ENCODE measurements at places on chromosomes 5 and 9. TPM values are rescaled to one million over a fixed set of nuclear protein-coding genes. Genes with fewer than 3 reads are reported as not detected.
A peak's percentile ranks its signal among the peaks of the same experiment; 100 is the strongest.

FBP1 gene
- total RNA-seq = not detected

FTMT gene
- total RNA-seq = not detected

TMEM174 gene
- total RNA-seq = not detected

CTXN3 gene
- total RNA-seq = not detected

- DNase-seq = no peak
- peaks cover 10% of the 10 kb centered on the region for H3K27me3 ChIP-seq
- H3K4me3 ChIP-seq = no peak overlapping the region
- H3K36me3 ChIP-seq = no peaks in the 10 kb centered on the region
- no peak overlapping the region for H3K27ac ChIP-seq
- H3K4me1 ChIP-seq = no peaks in the 10 kb centered on the region
Observed at GRCh38 chr5:36755342-36755741, 121.2 kb upstream of the NIPBL start.

DNA sequence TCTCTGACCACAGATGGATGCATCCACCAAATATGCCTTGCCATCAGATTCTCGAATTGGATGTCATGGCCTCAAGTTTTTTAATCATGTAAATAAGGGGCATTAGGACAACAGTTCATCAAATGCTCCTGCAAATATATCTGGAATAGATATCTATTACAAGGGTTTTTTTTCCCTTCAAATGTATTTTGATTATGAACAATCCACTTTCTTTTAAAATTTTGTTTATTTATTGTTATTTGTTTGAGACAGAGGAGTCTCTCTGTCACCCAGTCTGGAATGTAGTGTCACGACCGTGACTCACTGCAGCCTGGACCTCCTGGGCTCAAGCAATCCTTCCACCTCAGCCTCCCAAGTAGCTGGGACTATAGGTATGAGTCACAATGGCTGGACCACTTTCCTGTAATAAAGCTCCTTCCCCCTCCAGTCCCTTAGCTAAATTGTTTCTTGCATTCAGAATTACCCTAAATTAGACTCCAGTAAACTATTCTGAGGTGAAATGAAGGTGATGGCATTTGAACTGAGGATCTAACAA is 1412.1 kb downstream of the EFNA5 start:
- no peaks in the 10 kb centered on the region for H3K36me3 ChIP-seq
- no peak overlapping the region for H3K27ac ChIP-seq
- H3K27me3 ChIP-seq = no peaks in the 10 kb centered on the region
- DNase-seq = peak; percentile 59
- H3K4me1 ChIP-seq = no peaks in the 10 kb centered on the region

- H3K27me3 ChIP-seq = peaks cover 2% of the 10 kb centered on the region
- peak; percentile 57 for DNase-seq
- H3K27ac ChIP-seq = no peak overlapping the region
- H3K4me1 ChIP-seq = no peaks in the 10 kb centered on the region
- H3K4me3 ChIP-seq = no peak overlapping the region
- H3K36me3 ChIP-seq = no peaks in the 10 kb centered on the region
Observed at GRCh38 chr5:136212252-136212721, 19.3 kb upstream of the SMIM32 start.

DNA sequence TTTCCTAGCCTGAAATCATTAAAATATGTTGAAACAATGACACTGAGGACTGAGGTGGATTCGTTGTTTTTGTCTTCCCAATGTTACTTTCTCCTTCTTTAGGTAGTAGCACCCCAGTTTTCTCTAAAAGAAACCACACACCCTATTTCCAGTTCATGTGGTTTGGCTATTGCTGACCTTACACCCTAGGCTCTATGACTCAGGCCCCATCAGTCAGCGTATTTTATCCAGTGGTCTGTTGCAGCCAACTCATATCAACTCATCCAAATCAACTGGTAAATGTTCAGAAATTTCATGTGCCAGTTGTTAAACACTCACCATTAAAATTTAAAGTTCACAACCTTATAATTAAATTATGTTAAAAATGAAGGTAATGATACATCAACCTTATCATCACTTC is 44.6 kb upstream of the NFIB start:
- no peak for DNase-seq
- H3K4me3 ChIP-seq = no peak overlapping the region
- no peaks in the 10 kb centered on the region for H3K36me3 ChIP-seq

DNA sequence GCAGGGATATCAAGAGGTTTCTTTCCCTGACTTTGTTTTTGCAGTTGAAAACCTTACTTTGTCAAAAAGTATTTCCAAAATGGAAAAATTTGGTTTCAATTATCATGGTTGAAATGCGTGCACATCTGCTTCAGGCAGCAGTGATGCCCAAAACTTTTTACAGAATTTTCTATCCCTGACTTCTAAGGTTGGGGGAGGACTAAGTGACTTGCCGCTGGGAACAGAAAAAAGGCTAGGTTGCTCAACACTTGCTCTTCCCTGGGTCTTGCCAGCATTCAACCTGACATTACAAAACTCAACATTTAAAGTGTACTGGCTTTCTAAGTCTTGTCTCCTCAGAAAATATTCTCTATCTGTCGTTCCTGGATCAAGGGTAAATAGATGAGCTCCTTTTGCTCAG is 4.7 kb downstream of the KLHL3 start:
- H3K36me3 ChIP-seq = no peaks in the 10 kb centered on the region
- no peak overlapping the region for H3K27ac ChIP-seq
- H3K4me1 ChIP-seq = no peaks in the 10 kb centered on the region
- DNase-seq = no peak

- H3K4me3 ChIP-seq = no peak overlapping the region
- H3K27ac ChIP-seq = no peak overlapping the region
- H3K36me3 ChIP-seq = no peaks in the 10 kb centered on the region
- DNase-seq = no peak
- no peaks in the 10 kb centered on the region for H3K27me3 ChIP-seq
- no peaks in the 10 kb centered on the region for H3K4me1 ChIP-seq
Observed at GRCh38 chr5:177373806-177374205, 10.4 kb upstream of the SLC34A1 start.

- H3K4me1 ChIP-seq = peaks cover 2% of the 10 kb centered on the region
- no peaks in the 10 kb centered on the region for H3K36me3 ChIP-seq
- H3K27me3 ChIP-seq = no peaks in the 10 kb centered on the region
- H3K27ac ChIP-seq = no peak overlapping the region
- no peak overlapping the region for H3K4me3 ChIP-seq
Observed at GRCh38 chr5:169938439-169938838, 41.9 kb downstream of the INSYN2B start.

GRCh38 chr5:172380987-172381643 is 73.2 kb downstream of the SH3PXD2B start:
- peaks cover 8% of the 10 kb centered on the region for H3K36me3 ChIP-seq
- H3K27me3 ChIP-seq = no peaks in the 10 kb centered on the region
- H3K4me1 ChIP-seq = peaks cover 7% of the 10 kb centered on the region

GRCh38 chr5:98069876-98070512 is 703.5 kb upstream of the RGMB start:
- H3K4me1 ChIP-seq = no peaks in the 10 kb centered on the region
- peak; percentile 27 for DNase-seq
- no peak overlapping the region for H3K27ac ChIP-seq
- H3K4me3 ChIP-seq = no peak overlapping the region
- H3K27me3 ChIP-seq = no peaks in the 10 kb centered on the region
- no peaks in the 10 kb centered on the region for H3K36me3 ChIP-seq

GRCh38 chr5:135743181-135743580 is 91.3 kb upstream of the SLC25A48 start:
- no peak overlapping the region for H3K4me3 ChIP-seq
- no peaks in the 10 kb centered on the region for H3K27me3 ChIP-seq
- no peaks in the 10 kb centered on the region for H3K4me1 ChIP-seq
- H3K27ac ChIP-seq = no peak overlapping the region
- no peaks in the 10 kb centered on the region for H3K36me3 ChIP-seq

- H3K27ac ChIP-seq = no peak overlapping the region
- no peaks in the 10 kb centered on the region for H3K4me1 ChIP-seq
- no peaks in the 10 kb centered on the region for H3K36me3 ChIP-seq
Observed at GRCh38 chr5:133930813-133931090, 37.7 kb downstream of the C5orf15 start.

GRCh38 chr5:10485142-10485795 is 43.6 kb downstream of the ROPN1L start:
- H3K27me3 ChIP-seq = no peaks in the 10 kb centered on the region
- peaks cover 6% of the 10 kb centered on the region for H3K4me1 ChIP-seq
- peak; percentile 99 for DNase-seq
- H3K27ac ChIP-seq = peak overlapping the region; percentile 11

GRCh38 chr9:2132484-2133082 is 117.4 kb downstream of the SMARCA2 start:
- H3K4me1 ChIP-seq = no peaks in the 10 kb centered on the region
- H3K27ac ChIP-seq = no peak overlapping the region
- no peaks in the 10 kb centered on the region for H3K27me3 ChIP-seq
- no peak overlapping the region for H3K4me3 ChIP-seq
- DNase-seq = peak; percentile 24

DNA sequence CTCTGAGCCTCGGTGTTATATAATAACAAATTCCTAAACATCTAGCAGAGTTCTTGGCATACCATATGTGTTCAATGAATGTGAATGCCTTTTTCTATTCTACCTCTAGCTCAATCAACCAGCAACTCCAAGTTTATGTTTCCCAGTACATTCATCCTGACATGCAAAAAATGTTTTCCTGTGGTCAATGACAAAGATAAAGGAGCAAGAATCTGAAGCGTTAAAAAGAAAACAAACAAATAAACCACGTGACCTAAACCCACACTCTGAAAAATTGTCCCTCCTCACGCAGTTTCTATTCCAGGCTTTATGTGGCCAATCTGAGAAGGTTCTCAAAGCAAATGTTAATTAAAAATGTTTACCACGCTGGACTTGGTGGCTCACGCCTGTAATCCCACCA is 18.0 kb downstream of the KLF4 start:
- no peaks in the 10 kb centered on the region for H3K36me3 ChIP-seq
- no peak for DNase-seq
- H3K4me3 ChIP-seq = no peak overlapping the region
- no peak overlapping the region for H3K27ac ChIP-seq
- H3K27me3 ChIP-seq = no peaks in the 10 kb centered on the region
- no peaks in the 10 kb centered on the region for H3K4me1 ChIP-seq
